ENCODE measurements at places on chromosomes 3 and 15.

DNA sequence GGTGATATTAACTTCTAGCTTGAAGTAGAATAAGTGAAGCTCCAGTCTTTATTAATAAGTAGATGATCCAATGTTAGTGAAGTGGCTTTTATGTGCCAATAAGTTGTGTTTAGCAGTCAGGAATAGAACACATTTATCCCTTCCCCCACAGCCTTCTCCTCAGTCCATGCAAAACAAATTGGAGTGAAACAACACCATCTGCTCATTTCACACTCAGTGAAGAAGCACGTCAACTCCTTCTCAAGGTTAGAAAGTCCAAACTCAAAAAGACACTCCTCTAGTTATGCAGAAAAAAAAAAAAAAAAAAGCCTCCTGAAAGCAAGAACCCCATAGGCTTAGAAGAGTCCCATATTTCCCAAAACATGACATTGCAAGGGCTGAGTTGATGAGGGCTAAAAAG, 18.0 kb upstream of the NEO1 start:
- DNase-seq: no peak

DNA sequence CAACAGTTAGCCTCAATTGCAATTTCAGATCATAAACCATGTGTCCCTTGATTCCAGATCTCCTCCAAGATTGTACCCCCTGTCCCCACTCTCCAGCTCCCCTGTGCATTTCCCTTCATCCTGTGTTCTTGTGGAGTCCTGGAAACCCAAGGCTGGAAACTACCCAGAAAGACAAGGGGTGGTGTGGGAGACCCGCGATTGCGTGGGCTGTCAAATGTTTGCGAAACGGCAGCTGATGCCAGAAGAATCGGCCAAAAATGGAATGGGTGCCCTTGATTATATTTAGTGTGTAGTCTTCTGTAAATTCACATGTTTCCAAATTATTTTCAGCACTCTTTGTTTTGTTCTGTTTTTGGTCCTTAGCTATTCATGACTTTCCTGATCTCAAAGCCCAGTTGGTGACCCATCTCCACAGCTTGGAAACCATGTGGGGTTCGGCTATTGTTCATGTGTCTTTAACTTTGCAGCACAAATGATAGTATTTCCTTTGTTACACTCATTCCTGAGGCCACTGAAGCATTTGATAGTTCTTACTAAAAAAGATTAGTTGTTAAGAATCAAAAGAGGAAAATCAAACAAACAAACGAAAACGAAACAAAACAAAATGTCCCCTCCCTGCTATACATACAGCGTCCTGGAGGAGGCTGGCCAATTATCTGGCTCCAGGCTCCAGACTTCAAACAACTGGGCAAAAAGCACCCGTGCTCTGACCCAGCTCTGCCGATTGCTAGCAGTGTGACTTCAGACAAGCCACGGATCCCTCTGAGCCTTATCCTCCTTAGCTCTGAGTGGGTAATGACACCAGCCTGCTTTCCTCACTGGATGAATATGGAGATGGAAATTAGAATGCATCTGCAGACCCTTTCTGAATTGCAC, 120.9 kb downstream of the CACNA2D3 start:
- DNase-seq: no peak

DNA sequence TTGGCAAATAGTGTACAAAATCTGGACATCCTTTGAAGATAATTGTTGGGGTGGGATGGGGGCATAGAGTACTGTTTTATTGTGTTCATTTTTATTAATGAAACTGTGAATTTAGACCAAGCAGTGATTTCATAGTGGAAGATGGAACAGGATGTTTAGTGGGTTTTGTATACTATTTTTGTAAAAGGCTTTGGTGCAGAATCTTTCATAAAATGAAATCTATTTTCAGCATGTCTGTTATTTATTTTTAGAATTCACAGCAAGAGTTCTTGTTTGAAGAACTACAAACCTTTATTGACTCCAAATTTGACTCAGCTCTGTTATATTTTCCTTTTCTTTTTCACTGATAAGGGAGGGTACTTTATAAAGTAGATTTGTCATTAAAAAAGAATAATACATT, 145.4 kb downstream of the AKAP13 start:
- no peak for DNase-seq

- DNase-seq: no peak
These were observed 54.4 kb downstream of the ATP1B3 start for GRCh38 chr3:141930801-141931200.

GRCh38 chr3:178456621-178457285, 79.5 kb upstream of the KCNMB2 start:
- DNase-seq: no peak

- DNase-seq: no peak
These were observed 23.3 kb downstream of the STAG1 start for GRCh38 chr3:136728918-136729317.

DNA sequence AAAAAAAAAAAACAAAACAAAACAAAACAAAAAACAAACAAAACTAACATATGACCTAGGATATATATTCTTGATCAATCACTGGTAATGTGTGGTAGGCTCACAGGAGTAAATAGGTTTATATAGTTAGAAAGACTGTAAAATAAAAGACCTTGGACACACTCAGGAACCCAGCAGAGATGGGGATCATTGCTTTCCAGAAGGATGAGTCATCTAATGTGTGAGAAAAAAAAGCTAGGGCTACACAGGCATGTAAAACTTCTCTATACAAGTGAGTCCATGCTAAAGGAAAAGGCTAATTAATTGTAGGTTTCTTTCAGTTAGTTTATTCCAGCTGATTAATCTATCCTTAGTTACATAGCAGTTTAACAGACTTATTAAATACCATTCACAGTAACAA, 710.3 kb upstream of the ARPP21 start:
- DNase-seq: no peak

- no peak for DNase-seq
These were observed 216.2 kb downstream of the ABHD5 start for GRCh38 chr3:43906849-43907507.

DNA sequence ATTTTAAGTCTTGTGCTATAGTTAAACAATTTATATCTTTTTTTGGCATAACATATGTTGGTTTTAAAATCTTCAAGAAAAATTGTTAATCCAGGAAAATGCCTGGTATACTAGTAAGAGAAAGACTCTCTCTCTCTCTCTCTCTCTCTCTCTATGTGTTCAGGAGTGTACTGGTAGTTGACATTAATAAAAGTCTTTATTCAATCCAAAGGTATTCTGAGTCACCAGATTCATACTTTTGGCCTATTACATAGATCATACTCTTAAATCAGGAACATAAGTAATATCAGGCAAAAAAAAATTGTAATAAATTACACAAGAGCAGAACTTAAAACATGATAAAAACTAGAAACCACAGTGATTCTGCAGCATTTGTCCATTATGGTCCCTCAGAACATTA, 70.2 kb downstream of the TFG start:
- no peak for DNase-seq

GRCh38 chr15:72058585-72058984, 59.4 kb downstream of the MYO9A start:
- DNase-seq: no peak

Data from activated CD4-positive, alpha-beta T cell treated with anti-CD3 and anti-CD28 coated beads for 24 hours (primary cell).